Fibroblast of lung (primary cell): ENCODE measurements at places on chromosomes 7 and 10. TPM values are rescaled to one million over a fixed set of nuclear protein-coding genes. Genes with fewer than 3 reads are reported as not detected.

Gene NSUN5
- polyA plus RNA-seq, result 6.6 and 12.9 TPM in 2 replicates

Gene SFMBT2
- 0.52 and 1.3 TPM in 2 replicates for polyA plus RNA-seq

Gene FGL2
- 4.9 and 15.6 TPM in 2 replicates for polyA plus RNA-seq

Gene GNAI1
- 47.8 and 81.8 TPM in 2 replicates for polyA plus RNA-seq

Gene IFIT1B
- polyA plus RNA-seq, result not detected in 2 replicates

Gene SPOCK2
- 0.02 and 0.06 TPM in 2 replicates for polyA plus RNA-seq

Gene KIAA1549
- 0.48 and 1.5 TPM in 2 replicates for polyA plus RNA-seq
